NCI-H69 (cell line): ENCODE measurements at places on chromosomes 1 and 21.

DNA sequence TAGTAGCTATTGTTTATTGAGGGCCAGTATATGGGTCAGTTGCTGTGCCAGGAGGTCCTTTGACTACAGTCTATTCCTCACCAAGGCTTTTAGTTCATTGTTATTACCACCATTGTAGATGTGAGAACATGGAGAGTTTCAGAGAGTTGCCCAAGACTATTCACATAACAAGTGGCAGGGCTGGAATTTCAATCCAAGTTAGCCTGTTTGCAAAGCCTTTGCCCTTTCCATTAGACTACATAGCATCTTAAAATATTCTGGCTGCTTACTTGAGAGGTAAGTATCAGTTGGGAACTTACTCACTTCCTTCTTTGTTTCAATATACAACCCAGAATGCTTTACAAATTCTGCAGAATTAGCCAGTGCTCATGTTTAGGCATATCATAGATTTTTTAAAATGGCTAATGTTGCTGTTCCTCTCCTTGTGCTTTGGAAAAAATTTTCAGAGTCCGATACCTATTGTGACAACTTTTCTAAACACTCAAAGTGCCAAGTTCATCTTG is 141.2 kb downstream of the FGGY start:
- DNase-seq, result no peak

DNA sequence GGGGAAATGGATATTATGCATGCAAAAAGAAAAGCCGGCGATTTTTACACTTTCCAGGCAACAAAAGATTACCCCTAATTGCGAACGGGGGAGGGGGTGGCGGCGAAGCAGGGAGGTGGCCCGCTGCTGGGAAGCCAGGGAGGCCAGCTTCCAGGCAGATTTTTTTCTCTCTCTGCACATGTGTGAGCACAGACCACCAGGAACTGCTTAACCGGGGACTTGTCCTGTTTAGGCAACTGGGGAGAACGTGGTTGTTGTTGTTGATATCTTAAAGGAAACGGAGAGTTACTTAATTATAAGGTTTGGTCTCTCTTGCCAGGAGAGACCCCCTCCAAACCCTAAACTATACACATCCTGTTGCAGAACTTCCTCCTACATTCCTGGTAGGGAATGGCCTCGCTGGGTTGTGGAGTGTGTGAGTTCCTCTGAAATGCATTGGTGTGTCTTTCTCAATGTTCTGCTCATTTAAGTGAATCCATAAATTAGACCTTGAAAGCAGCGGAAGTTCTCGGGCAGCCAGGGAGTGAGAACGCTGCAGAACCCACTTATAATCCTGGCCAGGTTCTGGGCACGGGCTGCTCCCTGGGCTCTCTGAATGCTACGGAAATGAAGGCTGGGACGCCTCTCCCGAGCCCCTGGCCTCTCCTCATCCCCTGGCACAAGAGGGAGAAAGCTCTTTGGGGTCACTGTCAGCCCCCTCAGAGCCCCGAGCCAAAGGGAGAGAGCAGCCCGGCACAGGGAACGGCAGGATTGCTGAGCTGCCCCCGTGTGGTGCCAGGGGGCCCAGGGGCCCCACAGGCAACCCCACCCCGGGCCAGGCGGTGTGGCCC is 250.0 kb downstream of the FOXD2 start:
- DNase-seq, result no peak

DNA sequence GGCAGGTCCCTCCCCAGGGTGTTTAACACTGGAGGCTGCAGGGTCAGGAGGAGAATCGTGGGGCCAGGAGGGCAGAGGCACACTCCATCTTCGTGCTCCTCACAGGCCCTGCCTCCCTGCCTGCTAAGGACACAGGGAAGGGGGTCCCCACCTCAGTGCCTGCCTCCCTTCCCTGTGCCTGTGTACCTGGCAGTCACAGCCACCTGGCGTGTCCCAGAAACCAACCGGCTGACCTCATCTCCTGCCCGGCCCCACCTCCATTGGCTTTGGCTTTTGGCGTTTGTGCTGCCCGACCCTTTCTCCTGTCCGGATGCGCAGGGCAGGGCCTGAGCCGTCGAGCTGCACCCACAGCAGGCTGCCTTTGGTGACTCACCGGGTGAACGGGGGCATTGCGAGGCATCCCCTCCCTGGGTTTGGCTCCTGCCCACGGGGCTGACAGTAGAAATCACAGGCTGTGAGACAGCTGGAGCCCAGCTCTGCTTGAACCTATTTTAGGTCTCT is 623 bp upstream of the BGLAP start:
- no peak for DNase-seq

- DNase-seq, result peak; percentile 21
Measured at GRCh38 chr21:44298301-44298700, 1.6 kb upstream of the PFKL start.

DNA sequence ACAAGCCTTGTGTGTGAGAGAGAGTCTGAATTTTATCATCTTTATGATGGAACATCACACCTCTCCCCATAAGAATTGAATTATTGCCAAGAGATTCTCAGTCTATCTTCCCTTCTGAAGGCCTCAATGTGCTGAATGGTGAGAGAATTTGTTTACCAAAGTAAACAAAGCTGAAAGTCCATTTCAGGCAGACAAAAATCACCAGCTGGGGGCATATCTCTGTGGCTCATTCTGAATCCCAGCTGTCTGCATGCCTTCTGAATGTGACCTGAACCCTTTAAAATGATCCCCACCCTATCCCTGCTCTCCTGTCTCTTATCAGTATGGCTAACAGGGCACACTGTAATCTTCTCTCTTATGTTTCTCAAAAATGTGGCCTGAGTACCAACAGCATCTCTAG is 99.1 kb upstream of the CAMK1G start:
- peak; percentile 70 for DNase-seq

DNA sequence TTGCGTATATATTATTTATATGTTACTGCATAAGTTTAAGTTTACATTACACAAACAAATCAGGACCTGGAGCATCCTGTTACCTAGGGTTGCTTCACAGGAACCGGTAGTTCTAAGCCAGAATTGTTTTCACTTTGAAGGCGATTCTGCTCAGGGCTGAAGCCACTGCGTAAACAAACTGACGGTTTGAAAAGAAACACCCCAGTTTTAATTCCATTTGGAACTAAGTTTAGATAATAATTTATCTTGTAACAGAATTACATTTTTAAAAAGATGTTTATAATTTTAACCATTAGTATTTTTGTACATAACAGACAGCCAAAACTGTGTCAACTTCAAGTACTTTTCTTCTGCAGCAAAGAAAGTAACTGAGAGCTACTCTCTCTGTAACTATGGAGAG is 282.1 kb upstream of the LYPLAL1 start:
- no peak for DNase-seq

GRCh38 chr1:152218762-152219436 is 5.1 kb downstream of the HRNR start:
- DNase-seq, result no peak

GRCh38 chr1:42756956-42757891 is 9.6 kb downstream of the P3H1 start:
- DNase-seq, result peak; percentile 76

GRCh38 chr1:11749203-11749689 is 12.7 kb upstream of the C1orf167 start:
- peak; percentile 70 for DNase-seq

GRCh38 chr21:45550522-45551210 is 8.4 kb upstream of the SLC19A1 start:
- DNase-seq, result no peak

DNA sequence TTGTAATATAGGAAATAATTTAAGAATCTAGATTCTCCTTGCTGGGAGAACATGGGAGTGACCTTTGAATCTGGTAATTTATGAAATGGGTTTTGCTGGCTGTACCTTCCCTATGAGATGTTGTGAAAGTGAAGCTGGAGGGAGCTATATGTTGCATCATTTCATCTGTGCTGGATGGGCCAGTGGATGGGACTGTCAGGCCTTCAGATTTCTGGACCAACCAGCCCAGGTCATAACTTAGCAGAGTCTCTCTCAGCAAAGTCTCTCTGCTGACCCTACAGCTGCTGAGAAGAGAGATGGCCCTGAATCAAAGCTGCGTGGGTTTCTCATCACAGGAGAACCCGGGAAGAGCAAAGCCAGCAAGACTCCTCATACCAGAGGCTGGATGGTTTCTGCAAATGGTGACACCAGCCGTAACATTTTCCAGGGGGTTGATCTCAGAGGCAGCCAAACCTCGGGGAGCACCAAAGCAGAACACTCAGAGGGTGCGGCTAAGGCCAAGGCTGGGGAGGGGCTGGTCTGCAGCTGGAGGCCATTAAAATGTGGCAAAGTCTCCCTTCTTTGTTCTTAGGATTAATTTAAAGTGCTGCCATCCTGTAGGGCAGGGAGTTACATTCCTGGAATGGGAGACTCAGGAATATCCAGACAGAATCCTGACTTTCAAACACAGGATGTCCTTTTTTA is 18.2 kb upstream of the PTGFRN start:
- no peak for DNase-seq

DNA sequence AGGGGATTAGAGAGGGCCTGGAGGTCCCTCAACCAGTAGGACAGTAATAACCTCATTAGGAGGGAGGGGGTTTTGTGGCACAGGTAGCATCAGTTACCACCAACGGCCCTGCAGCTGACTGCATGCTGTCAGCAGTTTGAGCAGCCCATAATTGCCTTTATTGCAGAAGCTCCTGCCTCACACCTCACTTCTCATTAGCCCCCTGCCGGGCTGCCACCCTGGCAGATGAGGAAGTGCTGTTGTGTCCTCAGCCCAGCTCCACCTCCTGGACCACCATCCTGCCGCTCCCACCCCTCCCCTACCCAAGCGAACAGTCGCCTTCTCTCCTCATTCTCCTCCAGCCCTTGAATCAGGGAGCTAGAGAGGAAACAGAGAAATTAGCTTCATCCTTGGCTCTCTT is 237.4 kb downstream of the LMX1A start:
- DNase-seq, result peak; percentile 96

GRCh38 chr21:29730281-29730680 is 209.5 kb downstream of the GRIK1 start:
- DNase-seq, result no peak

GRCh38 chr1:7611421-7612010 is 159.6 kb upstream of the VAMP3 start:
- no peak for DNase-seq

DNA sequence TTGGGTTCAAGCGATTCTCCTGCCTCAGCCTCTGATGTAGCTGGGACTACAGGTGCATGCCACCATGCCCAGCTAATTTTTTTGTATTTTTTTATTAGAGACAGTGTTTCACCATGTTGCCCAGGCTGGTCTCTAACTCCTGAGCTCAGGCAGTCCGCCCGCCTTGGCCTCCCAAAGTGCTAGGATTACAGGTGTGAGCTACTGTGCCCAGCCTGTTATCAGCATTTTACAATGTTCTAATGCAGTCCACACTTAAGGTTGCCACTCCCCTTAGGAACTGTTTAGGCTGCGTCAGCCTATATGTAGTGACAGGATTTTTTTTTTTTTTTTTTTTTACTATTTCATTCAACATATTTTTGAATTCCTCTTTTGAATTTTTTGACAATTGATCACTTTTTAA is 30.2 kb downstream of the AGPAT3 start:
- no peak for DNase-seq

GRCh38 chr1:98277118-98277517 is 356.3 kb upstream of the DPYD start:
- DNase-seq, result no peak

- DNase-seq, result no peak
Measured at GRCh38 chr1:111630567-111630966, 11.0 kb downstream of the RAP1A start.

DNA sequence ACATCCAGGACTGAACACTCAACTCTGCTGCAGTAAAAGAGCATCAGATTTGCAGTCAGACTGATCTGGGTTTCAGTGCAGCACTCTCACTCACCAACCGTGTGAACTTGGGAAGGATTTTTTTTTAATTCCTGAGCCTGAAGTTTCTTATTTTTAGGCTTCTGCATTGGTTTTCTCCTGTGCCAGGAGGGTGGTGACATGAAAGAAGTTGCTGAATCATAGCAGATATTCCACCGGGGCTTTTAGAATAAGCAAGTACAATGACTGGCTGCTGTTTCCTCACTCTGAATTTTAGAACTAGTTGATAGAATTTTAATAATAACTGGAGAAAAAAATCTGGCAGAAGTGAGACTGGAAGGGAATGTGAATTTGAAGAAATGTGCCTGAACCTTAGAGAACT is 11.6 kb downstream of the ADAM30 start:
- no peak for DNase-seq

DNA sequence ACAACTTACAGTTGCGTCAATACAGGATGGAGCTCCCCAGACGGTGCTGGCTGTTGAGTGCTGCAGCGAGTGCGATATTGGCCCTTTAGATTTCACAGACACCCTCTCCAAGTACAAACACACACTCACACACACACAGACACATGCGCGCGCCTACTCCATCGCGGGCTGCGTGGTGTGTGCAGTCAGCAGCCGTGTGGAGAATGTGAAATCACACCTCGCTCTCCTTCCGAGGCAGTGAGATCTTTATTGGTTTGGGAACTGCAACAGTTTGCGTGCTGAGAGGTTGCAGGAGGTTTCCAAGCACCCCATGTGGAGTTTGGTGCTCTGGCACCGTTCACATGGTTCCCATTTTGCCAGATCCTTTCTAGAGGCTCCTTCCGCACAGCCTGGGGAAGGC is 372.2 kb downstream of the RRAGC start:
- no peak for DNase-seq

GRCh38 chr1:236143104-236143948 is 987 bp downstream of the GPR137B start:
- DNase-seq, result peak; percentile 70

DNA sequence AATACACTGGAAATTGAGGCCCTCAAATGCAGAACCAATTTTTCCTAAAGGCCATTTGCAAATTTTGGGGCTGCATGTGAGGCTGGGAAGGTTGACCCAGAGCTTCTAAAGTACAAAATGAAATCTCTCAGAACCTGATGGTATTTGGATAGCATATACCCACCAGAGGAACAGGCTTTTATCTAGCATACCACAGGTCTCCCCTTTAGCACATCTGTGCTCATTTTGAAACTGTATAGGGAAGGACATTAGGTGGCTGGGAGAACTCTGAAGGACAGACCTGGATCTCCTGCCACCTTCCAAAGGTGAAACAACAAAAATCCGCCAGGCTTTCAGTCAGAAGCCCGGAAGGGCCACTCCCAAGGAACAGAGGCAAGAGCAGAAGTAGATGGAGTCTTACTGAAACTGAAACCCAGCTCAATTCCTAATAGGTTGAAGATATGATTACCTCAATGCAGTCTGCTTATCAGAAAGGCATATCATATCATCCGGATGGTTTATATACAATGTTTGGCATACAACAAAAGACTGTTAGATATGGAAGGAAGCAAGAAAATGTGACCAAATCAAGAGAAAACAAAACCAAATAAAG is 11.6 kb downstream of the CD55 start:
- no peak for DNase-seq

DNA sequence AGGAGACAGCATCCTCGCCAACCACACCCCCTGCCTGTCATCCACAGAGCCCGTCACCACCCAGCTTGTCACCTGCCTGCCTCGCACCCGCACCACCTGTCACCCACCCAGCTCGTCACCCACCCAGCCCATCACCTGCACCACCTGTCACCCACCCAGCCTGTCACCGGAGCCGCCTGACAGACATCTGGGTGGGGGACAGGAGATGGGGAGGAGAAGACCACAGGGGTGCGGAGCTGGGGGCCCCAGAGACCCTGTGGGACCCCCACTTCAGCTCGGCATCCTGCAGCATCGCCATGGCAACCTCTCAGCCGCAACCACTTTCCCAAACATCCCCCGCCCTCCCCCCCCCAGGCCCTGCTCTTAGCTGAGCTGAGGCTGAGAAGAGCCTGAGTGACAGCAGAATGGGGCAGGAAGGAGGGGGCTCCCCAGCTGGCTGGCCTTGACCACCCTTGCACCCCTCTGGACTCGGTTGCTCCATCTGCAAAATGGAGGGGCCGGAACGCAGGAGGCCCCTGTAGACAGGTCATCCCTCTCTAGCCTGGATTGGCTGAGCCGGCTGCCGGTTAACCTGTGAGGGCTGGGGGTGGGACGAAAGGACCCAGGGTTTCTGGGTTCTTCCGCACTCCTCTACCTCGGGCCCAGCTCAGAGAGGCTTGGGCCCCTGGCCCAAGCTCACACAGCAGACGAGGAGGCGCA is 11.6 kb downstream of the AHDC1 start:
- DNase-seq, result no peak
